ENCODE measurements at places on chromosomes 5 and 9.

GRCh38 chr9:76245518-76245917, 148.7 kb downstream of the RFK start:
- no peak for DNase-seq

GRCh38 chr5:173910215-173910614, 22.1 kb downstream of the CPEB4 start:
- DNase-seq: no peak

- DNase-seq: no peak
Observed at GRCh38 chr9:124218438-124218982, 39.2 kb upstream of the NEK6 start.

DNA sequence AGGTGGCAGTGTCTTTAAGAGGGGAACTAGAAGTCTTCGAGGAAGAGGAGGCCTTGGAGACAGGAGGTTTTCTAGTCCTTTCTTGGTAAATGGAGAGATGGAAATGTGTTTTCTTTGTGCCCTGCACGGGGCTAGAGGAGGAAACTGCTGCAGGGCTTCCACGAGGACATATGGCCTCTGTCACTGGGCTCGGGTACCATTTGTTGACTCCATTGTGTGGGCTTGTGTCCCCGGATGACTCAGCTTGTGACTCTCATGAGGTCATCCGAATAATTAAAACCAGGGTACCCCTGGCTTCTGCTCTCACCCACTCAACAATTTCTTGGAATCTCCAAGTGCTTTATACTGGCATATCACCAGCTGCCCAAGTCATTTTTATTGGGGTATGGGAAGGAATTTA, 261.7 kb downstream of the KIF4B start:
- no peak for DNase-seq

GRCh38 chr5:143261748-143262392, 141.6 kb downstream of the NR3C1 start:
- no peak for DNase-seq

GRCh38 chr9:131478911-131479310, 23.8 kb upstream of the POMT1 start:
- DNase-seq: no peak

- DNase-seq: no peak
Observed at GRCh38 chr5:57307516-57307915, 133.7 kb downstream of the GPBP1 start.

GRCh38 chr5:168140241-168140640, 151.2 kb upstream of the WWC1 start:
- no peak for DNase-seq

DNA sequence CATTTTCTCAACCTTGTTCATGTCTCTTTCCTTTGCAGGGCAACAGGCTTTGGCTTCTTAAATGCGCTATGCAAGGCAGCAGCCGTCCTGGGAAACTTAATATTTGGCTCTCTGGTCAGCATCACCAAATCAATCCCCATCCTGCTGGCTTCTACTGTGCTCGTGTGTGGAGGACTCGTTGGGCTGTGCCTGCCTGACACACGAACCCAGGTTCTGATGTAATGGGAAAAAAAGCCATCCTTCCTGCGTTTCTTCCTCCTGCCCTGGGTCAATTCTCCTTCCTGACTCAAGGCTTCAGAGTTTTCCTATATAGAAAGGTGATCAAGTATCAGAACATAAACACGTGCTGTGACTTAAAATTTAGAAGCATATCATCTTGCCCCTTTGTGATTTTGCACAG, 77.8 kb upstream of the IQGAP2 start:
- no peak for DNase-seq

DNA sequence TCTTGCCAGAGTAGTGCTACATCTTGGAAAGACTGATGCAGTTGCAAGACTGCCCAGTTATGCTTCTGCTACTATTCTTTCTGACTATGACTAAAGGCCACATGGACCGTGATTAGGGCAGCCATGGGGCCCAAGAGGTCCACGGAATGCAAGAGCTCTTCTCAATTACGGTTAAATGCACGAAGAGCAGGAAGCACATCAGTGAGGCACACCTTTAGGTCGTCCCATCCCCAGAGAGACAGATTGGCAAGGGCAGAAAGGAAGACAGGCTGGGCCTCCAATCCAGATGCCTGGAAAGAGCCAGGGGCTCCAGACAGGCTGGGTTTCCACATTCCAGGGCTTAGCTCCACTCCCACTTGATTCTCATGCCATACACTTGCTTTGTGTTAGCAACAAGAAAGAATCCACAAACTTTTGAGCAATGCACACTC, 132.3 kb upstream of the SLIT3 start:
- DNase-seq: no peak

DNA sequence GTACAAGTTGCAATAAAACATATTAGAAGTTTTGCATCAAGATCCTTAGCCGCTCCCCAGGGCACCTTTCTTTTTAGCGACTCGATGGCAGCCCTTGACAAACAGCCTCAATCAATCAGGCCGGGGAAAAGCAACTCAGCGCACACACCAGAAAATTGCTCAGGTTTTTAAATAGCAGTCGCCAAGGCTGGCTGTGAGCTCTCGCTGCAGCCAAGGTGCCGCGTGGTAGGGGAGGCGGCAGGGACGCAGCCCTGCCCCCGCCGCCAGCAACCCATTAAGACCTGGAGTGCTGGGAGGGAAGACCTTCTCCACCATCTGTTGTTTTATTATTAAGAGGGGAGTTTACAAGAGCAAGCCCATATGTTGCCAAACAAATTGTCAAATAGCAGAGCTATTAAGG, 22.6 kb downstream of the ASS1 start:
- DNase-seq: no peak

GRCh38 chr5:132181011-132181629, 46.5 kb downstream of the P4HA2 start:
- peak; percentile 55 for DNase-seq

GRCh38 chr9:23686257-23686656, 139.8 kb downstream of the ELAVL2 start:
- no peak for DNase-seq

DNA sequence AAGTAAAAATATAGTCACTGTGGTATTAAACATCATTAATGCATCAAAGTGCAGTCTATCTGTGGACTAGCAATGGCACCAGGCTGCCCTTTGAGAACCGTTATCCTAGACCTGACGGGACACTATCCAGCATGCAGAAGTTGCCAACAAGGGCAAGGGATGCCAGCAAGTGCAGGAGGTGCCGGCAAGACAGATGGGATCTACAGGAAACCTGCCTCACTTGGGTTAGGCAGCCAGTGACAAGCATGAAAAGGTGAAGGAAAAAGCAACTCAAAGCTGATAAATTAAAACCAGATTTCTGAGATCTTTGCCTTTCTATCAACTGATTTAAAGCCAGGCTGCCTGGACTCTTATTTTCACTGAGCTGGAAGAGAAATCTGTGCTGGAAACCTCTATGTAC, 315.2 kb upstream of the PDE4D start:
- DNase-seq: no peak

GRCh38 chr5:56301069-56301468, 67.9 kb upstream of the ANKRD55 start:
- DNase-seq: no peak

- DNase-seq: no peak
Observed at GRCh38 chr5:97009921-97010320, 74.0 kb downstream of the LNPEP start.

- no peak for DNase-seq
Observed at GRCh38 chr5:1745796-1746370, 53.8 kb downstream of the MRPL36 start.

DNA sequence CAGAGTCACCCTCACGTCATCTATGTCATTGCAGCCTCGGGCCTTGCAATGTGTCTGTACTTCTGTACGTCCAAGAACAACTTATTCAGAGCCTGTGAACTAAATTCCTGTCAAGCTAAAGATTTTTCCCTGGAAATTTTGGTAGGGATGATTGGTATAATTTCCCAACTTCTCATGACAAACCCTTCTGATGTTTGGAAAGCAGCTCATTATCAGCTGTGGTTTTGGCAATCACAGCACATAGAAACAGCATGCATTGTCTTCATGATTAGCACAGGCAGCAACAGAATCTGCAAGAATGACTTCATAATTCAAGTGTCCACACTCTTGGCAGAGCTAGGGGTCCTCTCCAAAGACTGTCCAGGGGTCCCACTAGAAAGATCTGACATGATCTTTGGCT, 49.5 kb downstream of the APBA1 start:
- DNase-seq: no peak

DNA sequence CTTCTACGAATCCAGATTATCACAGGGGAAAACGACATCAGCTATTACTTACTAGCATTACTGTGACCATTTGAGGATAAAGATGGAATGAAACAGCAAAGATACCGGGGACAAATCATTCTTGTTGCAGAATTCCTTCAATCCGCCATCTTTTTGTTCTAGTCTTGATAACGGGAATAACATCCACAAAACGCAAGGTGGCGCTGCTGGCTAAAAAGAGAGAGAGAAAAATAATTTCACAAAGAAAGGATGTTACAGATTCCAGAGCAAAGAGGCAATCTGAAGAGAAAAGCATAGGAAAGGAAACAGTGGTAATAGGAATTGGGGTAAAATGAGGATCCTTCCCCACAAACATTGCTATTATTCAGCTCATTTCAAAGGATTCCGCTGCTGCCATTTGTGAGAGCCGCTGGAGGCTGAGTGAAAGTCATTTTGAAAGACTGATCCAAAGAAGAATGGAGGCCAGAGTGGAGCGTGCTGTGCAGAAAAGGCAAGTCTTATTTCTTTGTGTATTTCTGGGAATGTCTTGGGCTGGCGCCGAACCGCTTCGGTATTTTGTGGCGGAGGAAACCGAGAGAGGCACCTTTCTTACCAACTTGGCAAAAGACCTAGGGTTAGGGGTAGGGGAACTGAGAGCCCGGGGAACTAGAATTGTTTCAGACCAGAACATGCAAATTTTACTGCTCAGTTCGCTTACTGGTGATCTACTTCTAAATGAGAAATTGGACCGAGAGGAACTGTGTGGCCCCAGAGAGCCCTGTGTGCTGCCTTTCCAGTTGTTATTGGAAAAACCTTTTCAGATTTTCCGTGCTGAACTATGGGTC, at the start of gene PCDHB7:
TSS of gene PCDHB7 (plus strand) at position 264 of the 824 bp plus-strand sequence. CDS start at position 456, 192 bp downstream.
- no peak for DNase-seq

GRCh38 chr9:68805890-68806517, 101.0 kb downstream of the PIP5K1B start:
- no peak for DNase-seq

DNA sequence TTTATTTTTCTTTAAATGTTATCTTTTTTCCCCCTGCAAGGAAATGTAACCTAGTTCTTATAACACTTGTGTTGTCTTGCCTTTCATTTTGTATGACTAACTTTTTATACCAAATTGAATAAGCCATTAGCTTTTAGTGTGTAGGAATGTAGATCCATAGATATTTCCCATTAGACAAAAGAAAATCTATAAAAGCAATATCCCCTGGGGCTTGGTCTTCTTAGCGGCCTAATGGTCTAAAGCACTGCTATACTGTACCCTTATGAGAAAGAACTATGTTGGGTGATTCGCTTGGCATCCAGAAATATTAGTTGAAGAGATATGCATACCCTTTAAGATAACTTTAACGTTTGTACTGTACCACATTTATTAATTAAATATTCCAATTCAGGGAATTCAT, 289.2 kb downstream of the CCDC171 start:
- DNase-seq: no peak

- DNase-seq: no peak
Observed at GRCh38 chr9:120110520-120110919, 469.4 kb downstream of the CDK5RAP2 start.

- no peak for DNase-seq
Observed at GRCh38 chr9:23542438-23542837, 283.6 kb downstream of the ELAVL2 start.

DNA sequence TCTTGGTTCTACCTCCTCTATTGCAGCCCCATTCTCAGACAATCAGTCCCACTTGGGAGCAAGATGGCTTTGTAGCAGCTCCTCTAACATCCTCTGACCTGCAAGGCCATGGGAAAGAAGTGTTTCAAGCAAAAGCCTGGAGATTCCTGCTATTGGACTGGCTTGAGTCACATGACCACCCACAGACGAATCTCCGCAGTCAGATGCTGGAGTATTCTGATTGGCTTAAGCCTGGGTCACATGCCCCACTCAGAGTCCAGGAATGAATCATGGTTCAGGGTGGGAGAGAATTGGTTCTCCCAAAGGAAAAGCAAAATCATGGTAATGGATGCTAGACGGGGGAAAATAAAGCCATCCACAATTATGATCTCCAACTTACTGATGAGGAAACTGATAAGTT, 22.6 kb upstream of the LMX1B start:
- no peak for DNase-seq

DNA sequence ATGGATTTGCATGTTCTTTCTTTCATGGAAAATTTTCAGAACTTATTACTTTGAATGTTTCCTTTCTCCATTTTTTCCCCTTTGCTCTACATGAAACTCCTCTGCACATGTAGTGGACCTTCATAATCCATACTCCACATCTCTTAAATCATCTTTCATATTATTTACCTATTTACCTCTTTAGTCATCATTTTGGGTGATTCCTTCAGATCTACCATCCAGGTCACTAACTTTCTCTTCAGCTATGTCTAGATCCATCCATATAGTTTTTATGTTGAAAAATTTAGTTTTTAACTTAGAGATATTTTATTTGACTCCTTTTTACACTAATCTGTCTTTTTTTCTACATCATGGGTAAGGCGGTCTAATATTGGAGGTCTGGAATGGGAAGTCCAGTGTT, 586.6 kb downstream of the NR2F1-AS1 start:
- DNase-seq: no peak

DNA sequence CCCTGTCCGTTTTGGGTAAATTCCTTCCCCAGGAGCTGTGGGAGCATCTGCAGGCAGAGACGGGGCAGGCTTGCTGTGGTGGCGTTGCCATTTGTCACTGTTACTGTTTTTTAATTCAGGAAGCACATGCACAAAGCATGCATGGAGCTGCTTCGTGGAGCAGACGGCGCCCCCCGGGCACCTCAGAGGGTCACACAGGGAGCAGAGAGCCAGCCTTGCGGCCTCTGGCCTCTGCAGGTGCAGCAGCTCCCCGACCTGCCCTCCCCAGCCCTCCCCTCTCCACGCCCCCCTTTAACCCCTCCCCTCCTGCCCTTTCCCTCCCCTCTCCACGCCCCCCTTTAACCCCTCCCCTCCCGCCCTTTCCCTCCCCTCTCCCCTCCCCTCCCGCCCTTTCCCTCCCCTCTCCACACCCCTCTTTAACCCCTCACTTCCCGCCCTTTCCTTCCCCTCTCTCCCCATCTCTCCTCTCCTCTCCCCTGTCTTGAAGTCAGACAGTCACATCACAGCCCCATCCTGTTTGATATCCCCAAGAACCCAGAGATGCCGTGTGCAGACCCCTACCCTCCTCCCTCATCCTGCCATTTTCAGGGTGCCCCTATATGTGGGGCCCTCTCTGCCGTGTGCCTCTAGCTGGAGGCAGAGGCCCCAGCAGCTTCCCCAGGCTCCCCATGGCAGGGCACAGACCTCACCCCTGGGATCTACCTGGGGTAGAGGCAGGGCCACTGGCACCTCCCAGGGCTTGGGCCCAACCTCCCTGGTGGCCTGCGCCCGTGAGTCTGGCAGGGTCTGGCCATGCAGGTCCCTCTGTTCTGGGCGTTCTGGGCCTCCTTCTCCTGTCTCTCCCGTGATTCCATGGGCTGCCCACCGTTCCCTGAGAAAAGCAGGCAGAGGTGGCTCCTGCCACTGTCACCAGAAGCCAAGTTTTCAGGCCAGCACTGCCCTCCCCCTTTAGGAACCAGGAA, 29.6 kb upstream of the UBAC1 start:
- no peak for DNase-seq

Data from pancreas (tissue), 10 donors.